ENCODE measurements at places on chromosomes 2 and 18. TPM values are rescaled to one million over a fixed set of nuclear protein-coding genes. Genes with fewer than 3 reads are reported as not detected.

Gene WNT6
- not detected for total RNA-seq

Gene VWA3B
- 0.59 TPM for total RNA-seq

Gene IL36RN
- not detected for total RNA-seq

Gene RAB6C
- total RNA-seq: not detected

Gene ONECUT2
- under 0.01 TPM for total RNA-seq

Gene EPB41L3
- 0.88 TPM for total RNA-seq

Gene TRIM43
- total RNA-seq: not detected

Gene CEBPZOS
- 20.6 TPM for total RNA-seq

Gene ZBTB7C
- 0.36 TPM for total RNA-seq

Gene DAPL1
- not detected for total RNA-seq

- H3K4me3 ChIP-seq: no peak overlapping the region
- H3K4me1 ChIP-seq: no peaks in the 10 kb centered on the region
- no peaks in the 10 kb centered on the region for H3K36me3 ChIP-seq
- no peak for DNase-seq
- no peak overlapping the region for H3K27ac ChIP-seq
- no peaks in the 10 kb centered on the region for H3K27me3 ChIP-seq
Measured at GRCh38 chr2:130231656-130232055, 33.4 kb upstream of the TUBA3E start.

- no peaks in the 10 kb centered on the region for H3K27me3 ChIP-seq
- no peaks in the 10 kb centered on the region for H3K4me1 ChIP-seq
- H3K36me3 ChIP-seq: no peaks in the 10 kb centered on the region
- H3K4me3 ChIP-seq: no peak overlapping the region
- H3K27ac ChIP-seq: no peak overlapping the region
Measured at GRCh38 chr2:176902454-176902853, 310.1 kb upstream of the HNRNPA3 start.

- H3K4me3 ChIP-seq: no peak overlapping the region
- no peaks in the 10 kb centered on the region for H3K36me3 ChIP-seq
- H3K27ac ChIP-seq: no peak overlapping the region
Measured at GRCh38 chr2:112345030-112346027, 69.9 kb downstream of the ZC3H6 start.

GRCh38 chr2:193946806-193947205, 1710.2 kb upstream of the SLC39A10 start:
- H3K27ac ChIP-seq: no peak overlapping the region
- DNase-seq: no peak
- no peak overlapping the region for H3K4me3 ChIP-seq
- H3K27me3 ChIP-seq: no peaks in the 10 kb centered on the region
- H3K36me3 ChIP-seq: no peaks in the 10 kb centered on the region

DNA sequence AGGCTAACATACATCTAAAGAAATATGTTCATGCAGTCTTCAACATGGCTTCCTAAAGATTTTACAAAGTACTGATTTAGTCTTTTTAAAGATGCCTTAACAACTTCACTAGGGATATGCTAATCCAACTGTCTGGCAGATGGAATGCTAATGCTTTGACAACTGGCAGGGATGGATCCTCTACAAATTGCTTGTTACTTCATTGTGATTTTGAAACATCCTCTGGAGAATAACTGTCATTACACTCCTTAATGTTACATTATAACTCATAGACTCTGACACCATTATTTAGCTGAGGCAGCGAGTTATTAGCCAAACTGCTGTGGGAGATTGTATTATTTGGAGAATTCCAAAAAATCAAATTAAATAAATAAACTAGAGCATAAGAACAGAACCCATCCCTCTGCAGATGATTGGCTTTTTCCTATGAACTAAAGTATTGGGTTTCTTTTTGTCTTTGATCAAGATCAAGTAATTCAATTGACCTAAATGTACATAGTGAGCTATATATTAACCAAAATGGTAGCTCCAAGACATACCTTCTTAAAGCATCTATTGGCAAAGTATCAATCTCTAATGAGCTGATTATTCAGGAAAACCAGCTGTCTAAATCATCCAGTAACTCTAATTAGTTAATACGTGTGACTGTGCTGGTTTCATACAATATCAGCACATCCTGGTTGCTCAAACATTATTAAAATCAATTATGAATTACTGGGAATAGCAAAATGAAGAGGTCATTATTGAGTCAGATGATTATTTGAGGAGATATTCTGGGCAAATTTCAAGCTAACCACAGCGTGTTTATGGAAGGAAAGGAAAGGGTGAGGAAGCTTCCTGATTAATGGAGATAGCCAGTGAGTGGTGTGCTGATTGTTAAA, 321.3 kb upstream of the TFPI start:
- no peaks in the 10 kb centered on the region for H3K4me1 ChIP-seq
- DNase-seq: no peak
- H3K36me3 ChIP-seq: no peaks in the 10 kb centered on the region
- no peaks in the 10 kb centered on the region for H3K27me3 ChIP-seq

- H3K36me3 ChIP-seq: peaks cover 43% of the 10 kb centered on the region
- no peak overlapping the region for H3K27ac ChIP-seq
- H3K4me1 ChIP-seq: peaks cover 13% of the 10 kb centered on the region
Measured at GRCh38 chr2:215314896-215315295, 3.0 kb downstream of the ATIC start.

DNA sequence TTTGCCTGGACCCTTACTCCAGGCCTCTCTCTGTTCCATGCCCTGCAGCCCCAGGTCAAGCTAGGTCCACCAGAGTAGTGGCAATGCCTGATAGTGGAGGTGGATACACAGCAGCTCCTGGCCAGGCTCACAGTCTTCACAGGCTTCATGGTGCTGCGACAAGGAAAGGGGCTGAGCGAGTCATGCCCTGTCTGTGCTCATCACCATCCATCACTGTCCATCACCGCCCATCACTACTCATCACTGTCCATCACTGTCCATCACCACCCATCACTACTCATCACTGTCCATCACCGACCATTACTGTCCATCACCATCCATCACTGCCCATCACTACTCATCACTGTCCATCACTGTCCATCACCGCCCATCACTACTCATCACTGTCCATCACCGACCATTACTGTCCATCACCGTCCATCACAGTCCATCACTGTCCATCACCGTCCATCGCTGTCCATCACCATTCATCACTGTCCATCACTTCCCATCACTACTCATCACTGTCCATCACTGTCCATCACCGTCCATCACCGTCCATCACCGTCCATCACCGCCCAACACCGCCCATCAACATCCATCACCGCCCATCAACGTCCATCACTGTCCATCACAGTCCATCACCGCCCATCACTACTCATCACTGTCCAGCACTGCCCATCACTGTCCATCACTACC, 57.1 kb upstream of the OTOS start:
- H3K36me3 ChIP-seq: no peaks in the 10 kb centered on the region
- no peak overlapping the region for H3K27ac ChIP-seq
- H3K4me1 ChIP-seq: no peaks in the 10 kb centered on the region
- peaks cover 29% of the 10 kb centered on the region for H3K27me3 ChIP-seq
- no peak overlapping the region for H3K4me3 ChIP-seq
- DNase-seq: no peak

- H3K36me3 ChIP-seq: no peaks in the 10 kb centered on the region
- no peak for DNase-seq
- no peaks in the 10 kb centered on the region for H3K4me1 ChIP-seq
- no peak overlapping the region for H3K4me3 ChIP-seq
Measured at GRCh38 chr2:10820562-10820961, 8.0 kb upstream of the PDIA6 start.

DNA sequence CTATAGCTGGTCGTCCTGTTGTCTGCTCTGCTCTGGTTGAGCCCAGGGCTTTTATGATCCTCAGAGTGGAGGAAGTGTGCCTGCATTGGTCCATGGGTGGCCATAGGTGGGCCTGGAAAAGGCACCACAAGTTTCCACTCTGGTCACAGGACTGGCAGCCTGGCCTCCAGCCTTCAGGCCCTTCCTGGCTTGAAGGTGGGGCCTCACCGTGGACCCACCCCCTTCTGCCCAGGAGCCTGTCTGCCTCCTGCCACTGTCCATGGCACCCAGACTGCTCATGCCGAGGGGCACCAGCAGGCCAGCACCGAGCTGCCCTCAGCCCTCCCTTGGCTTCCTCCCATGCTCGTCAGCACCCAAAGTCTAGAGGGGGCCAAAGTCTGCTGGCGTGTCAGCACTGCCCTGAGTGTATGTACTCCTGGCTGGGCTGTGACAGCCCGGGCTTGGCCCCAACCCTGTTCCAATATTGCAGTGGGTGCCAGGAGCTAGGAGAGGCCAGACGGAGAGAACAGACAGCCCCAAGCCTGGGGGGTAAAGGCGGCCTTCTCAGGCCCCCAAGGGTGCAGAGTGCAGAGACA, 529.4 kb downstream of the DCC start:
- H3K27me3 ChIP-seq: no peaks in the 10 kb centered on the region
- H3K4me3 ChIP-seq: no peak overlapping the region
- H3K4me1 ChIP-seq: no peaks in the 10 kb centered on the region
- H3K36me3 ChIP-seq: no peaks in the 10 kb centered on the region
- no peak overlapping the region for H3K27ac ChIP-seq

DNA sequence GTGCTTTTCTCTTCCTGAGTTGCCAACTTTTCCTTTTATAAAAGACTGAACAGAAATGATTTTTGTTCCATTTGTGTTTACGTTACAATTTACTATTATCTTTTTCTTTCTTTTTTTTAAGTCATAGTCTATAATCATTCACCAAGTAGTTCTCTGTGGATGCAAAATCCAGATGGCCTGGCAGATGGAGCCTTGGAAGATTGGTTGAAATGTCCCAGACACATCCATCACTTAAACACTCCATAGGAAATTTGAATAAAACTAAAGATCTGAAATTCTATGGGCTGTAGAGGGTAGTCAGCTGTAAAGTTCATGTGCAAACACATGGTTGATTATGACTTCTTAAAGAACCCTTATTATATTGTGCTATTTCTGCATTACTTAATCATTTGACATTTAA, 164.8 kb upstream of the DOCK10 start:
- no peak for DNase-seq
- no peaks in the 10 kb centered on the region for H3K27me3 ChIP-seq

DNA sequence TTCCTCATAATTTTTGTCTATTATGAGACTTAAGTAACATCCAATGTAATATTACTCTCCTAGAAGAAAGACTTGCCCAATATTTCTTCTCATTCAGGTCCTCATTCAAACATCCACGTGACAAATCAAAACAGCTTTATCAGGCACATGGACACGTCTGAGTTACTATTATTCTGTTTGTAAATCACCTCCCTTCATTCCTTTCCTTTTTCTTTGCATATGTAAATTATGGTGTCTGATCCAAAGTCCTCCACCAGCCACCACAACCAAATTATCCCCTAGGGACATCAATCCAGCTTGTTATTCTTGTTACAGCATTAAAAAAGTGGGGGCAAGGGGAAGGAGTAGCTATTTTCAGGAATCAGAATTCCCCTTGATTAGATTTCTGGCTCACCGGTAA, 7.1 kb downstream of the TMEM163 start:
- peaks cover 25% of the 10 kb centered on the region for H3K27me3 ChIP-seq
- H3K4me3 ChIP-seq: no peak overlapping the region
- no peaks in the 10 kb centered on the region for H3K36me3 ChIP-seq
- no peak for DNase-seq
- H3K4me1 ChIP-seq: no peaks in the 10 kb centered on the region

DNA sequence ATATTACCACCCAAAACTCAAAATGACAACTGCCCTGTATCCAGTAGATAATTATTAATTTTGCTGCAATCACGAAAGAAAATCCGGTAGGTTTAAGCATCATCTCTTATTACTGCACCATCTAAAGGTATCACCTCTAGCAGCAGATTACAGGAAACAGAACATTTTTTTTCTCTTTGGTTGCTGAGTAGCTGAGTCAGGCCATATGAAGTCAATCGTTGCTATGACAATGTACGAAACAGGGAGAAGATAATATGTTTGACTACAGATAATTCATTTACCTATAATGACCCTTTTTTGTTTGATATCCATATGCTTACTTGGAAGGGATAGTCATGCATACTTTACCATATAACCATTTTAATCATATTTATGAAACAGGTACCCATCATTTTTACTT, 831.6 kb upstream of the CHAC2 start:
- H3K27me3 ChIP-seq: no peaks in the 10 kb centered on the region
- no peak overlapping the region for H3K4me3 ChIP-seq
- H3K36me3 ChIP-seq: no peaks in the 10 kb centered on the region
- no peak for DNase-seq
- H3K27ac ChIP-seq: no peak overlapping the region

- peak overlapping the region; percentile 67 for H3K4me3 ChIP-seq
- no peaks in the 10 kb centered on the region for H3K36me3 ChIP-seq
- peak; percentile 97 for DNase-seq
- peaks cover 7% of the 10 kb centered on the region for H3K4me1 ChIP-seq
- no peak overlapping the region for H3K27ac ChIP-seq
Measured at GRCh38 chr2:199471443-199472057, 13.8 kb upstream of the SATB2 start.

DNA sequence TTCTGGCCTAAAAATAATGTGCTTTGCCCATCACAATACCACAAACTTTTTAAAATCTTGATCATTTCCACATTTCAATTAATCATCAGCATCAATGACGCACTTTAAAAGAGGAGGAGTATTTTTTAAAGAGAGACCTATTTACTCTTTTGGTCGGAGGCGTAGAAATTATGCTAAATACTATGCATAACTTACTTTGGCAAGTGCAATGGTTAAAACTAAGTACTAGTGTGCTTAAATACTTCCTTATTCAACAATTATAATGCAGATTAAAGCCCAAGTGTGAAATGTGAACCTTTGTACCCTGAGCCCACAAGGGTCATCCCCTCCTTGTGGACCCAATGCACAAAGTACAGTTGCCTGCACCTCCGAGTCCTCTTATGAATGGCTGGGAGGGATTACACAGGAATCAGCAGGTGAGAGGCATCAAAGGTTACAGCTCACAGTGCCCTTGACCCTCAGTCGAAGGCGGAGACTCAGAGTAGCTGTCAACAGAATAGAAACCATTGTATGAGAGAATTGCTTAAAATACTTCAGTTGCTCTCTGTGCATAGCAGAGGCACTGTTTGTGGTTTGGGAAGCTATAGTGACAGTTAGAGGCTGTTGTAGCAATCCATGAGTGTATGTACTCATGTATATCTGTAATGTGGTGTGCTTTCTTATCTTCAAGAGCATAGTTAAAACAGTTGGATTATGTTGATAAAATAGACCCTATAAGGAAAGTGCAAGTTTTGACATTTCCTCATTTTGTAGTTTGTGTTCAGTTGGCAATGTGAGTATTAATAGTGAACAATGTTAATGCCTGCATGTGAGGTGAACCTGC, 151.7 kb upstream of the ITGA4 start:
- H3K4me1 ChIP-seq: no peaks in the 10 kb centered on the region
- peak; percentile 1 for DNase-seq
- H3K27ac ChIP-seq: no peak overlapping the region
- H3K36me3 ChIP-seq: no peaks in the 10 kb centered on the region
- no peak overlapping the region for H3K4me3 ChIP-seq

DNA sequence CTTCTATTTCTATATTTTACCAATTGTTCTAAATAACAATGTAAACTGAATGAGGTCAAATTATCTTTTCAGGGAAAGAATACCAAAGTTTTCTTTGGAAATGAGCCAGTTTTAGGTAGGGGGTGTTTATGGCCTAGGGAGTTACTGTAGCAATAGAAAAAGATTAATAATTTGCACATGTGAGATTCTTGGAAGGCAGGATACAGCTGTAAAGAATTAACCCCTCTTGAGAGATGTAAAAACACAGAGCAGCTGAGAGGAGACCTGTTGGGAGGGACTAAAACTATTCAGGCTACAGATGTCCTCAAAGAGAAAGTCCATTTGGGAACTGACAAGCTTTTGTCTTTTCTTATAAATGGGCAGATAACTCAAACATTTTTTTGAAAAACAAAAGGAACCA, 182.2 kb downstream of the FIGN start:
- H3K36me3 ChIP-seq: no peaks in the 10 kb centered on the region
- H3K27me3 ChIP-seq: no peaks in the 10 kb centered on the region
- H3K4me1 ChIP-seq: peaks cover 8% of the 10 kb centered on the region
- no peak overlapping the region for H3K27ac ChIP-seq
- no peak overlapping the region for H3K4me3 ChIP-seq
